ENCODE measurements at places on chromosomes 7 and 10.

DNA sequence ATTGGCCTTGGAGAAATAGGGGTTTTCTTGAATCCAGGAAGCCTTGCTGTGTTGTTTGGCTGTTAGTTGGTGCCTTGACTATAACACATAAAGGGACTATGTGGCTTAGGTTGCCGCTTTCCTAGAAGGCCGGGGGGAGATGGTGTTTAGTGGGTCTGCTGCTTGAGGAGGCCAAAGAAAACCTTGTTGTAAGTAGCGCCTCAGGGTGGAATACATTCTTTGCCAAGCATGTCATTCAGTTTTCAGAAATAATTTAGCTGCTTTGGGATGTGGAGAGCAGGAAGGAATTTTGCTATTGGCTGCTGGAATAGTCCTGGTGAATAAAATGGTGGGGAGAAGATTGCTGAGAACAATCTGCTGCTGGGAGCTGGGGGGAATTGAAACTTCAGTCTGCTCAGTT is 132.9 kb upstream of the WNT16 start:
- no peak for DNase-seq

DNA sequence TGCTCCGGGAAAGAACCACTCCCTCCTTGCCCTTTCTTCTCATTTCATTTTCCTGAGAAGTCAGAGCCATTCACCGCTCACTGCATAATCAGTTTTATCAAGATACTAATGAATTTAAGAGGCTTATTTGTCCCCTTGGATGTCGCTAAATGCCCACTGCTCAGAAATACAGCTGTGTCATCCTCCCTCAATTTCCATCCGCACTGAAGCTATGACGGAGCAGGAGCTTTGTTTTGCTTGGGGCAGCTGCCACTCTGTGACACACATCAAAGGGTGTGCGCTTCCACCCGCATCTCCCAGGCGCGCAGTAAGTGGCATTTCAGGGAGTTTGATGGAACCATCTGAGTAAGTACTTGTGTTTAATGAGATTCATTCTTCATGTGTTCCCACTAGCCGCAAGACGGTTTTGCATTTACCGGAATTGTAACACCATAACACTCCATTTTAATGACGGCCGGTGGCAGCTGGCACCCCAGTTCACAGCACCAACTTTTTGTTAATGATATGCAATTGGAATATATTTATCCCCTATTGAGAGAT is 103.8 kb upstream of the PARD3 start:
- DNase-seq = no peak

DNA sequence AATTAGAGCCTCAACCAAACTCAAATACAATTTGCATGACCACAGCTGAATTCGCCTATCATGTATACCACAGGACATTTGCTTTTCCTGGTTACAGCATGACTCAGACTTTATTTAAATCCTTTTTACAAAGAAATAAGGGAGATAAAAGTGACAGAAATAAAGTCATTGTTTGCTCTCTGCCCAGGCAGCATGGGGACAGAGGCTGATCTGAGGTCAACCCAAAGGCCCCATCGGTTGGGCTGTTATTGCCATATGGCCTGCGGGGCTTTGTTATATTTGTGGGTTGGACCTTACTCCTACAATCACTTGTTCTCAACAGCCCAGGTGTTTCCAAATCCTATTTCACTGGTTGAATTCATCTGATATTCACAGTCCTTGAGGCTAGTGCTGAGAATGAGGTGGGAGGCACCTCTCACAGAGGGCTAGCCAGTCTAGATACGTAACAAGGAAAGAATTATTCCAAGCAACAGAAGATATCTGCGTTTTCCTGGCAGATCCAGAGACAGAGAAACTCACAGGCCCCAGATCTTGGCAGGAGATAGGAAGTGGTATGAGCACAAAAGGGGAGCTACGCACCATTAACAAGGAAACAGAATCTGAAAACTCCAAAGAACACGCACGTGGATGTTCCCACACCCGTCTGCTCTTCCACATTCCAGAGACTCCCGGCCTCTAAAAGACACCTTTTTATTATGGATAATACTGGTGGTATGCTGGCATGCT is 117.3 kb downstream of the HIPK2 start:
- DNase-seq = no peak

GRCh38 chr7:134766779-134767519 is 12.5 kb upstream of the CALD1 start:
- DNase-seq = no peak

- no peak for DNase-seq
These were observed 12.6 kb upstream of the ICA1 start for GRCh38 chr7:8274589-8274988.

DNA sequence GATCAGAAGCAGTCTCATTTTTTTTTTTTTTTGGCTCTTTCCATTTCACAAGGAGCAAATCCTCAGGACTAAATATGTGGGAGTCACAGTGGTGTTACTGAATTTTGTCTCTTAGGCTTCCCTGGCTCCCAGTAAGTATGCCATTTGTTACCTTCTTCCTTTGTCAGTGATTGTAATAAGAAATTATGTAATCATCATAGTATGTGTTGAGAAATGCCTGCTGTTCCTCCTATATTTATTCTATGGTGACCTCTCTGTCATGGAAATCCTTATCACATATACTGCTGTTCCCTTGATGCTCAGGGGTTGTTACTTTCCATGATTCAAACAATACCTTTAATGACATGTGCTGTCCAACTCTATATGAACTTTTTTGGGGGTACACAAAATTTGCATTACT is 4.8 kb upstream of the OR9A4 start:
- DNase-seq = no peak

GRCh38 chr7:102912742-102913141 is at the start of gene LRRC17:
LRRC17 (plus strand) TSS chr7:102913000; CDS start chr7:102933914, 20,914 bp downstream.
- DNase-seq = no peak

DNA sequence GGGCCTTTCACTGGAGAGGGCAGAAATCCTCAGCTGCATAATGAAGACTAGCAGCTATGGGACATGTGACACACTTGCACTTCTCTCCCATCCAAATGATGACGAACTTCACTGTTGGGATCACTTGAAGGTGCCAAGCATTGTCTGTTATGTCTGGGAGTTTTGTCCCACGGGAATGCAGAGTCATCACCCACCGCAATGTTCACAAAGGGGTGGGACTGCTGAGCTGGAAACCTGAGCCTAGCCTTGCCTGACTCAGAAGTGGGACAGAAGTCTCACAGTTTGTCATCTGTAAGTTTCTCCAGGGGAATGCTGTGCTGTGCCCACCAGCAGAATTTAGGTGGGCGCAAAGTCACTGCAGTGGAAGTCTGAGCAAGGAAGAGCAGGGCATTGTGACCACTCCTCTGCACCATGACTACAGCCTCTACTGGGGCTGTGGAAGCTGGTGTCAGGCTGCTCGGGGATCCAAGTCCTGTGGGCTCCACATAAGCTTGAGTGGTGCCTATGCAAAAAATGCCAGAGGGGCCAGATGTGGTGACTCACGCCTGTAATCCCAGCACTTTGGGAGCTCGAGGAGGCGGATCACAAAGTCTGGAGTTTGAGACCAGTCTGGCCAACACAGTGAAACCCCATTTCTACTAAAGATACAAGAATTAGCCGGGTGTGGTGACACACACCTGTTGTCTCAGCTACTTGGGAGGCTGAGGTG is 472.0 kb upstream of the CNTNAP2 start:
- DNase-seq = no peak

DNA sequence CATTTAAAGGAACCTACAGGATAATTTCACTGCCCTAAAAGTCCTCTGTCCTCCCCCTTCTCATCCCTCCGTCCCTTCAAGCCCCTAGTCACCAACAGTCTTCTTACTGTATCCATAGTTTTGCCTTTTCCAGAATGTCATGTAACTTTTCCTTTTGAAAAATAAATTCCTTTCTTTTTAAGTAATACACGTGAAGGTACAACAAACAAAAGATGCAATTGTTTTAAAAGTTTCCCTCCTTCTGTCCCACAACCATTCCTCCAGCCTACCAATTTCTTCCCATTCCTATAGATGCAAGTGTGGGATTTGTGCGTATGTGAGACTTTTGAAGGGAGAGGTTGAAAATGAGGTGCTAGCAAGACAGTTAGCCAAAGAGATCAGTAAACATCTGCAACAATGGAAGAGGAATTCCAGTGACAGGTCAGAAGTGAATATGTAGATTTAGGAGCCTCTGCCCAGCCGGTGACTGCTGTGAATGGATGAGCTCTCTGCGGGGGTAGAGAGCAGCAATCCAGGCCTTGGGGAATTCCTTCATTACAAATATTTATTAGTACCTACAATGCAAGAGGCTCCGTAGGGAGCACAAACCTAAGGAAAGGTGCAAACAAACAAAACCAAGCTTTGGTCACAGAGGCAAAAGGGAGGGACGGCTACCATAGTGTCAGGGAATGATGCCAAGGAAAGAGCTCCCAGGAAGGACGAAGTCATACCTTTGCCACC is 243.6 kb downstream of the SKIDA1 start:
- DNase-seq = no peak

- no peak for DNase-seq
These were observed 134.0 kb downstream of the SEMA3E start for GRCh38 chr7:83514977-83515376.

DNA sequence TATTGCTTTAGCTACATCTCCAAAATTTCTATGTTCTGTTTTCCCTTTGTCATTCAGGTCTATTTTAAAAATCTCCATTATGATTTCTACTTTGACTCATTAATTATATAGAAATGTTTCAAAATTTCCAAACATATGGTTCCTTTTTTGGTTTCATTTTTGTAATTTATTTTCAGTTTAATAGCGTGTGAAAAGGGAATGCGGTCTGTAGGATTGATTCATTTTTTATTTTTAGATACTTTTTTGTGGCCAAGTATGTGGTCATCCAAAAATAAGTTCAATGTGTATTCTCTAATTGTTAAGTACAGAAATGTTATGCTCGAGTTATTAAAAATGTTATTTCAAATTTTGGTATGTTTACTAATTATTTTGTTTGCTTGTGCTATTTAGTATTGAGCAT is 72.5 kb upstream of the ANKRD1 start:
- no peak for DNase-seq

DNA sequence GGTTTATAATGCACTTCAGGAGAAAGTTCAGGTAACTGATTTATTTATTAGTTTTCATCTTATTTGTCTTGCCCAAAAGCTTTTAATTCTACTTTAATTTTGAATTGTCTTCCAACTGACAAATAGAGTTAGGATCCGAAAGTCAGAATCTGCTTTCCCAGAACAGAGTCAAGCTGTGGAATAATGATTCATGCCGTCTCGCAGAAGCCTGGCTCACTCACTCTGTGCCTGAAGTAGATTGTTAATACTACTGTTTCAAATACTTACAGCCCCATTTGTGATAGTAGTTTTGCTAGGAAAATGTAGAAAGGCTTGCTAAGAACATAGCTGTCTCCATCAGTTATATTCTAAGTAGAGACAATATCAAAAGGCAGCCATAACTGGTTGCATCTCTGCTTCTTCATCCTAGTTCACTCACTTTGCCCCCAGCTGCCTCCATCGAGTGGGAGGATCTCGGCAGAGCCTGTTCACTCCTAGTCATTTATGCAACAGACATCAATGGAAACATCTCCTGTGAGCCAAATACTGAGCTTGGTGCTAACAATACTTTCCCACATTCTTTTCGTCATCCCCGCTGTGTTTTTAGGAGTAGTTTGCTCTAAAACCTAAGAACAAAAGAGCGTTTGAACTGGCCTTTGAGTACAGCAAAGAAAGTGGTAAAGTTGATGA is 28.0 kb downstream of the ABRAXAS2 start:
- DNase-seq = no peak

DNA sequence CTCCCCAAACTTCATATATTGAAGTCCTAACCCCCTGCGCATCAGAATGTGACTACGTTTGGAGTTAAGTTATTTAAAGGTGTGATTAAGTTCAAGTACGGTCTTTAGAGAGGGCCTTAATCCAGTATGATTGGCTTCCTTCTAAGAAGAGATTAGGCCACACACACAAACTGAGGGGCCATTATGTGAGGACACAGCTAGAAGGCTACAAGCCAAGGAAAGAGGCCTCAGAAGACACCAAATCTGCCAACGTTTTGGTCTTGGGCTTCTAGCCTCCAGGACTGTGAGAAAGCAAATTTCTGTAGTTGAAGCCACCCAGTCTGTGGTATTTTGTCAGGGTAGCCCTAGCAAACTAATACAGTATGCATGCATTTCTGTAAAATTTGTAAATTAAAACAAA is 41.7 kb downstream of the REEP3 start:
- DNase-seq = no peak

GRCh38 chr10:62327885-62328284 is 46.3 kb upstream of the ZNF365 start:
- DNase-seq = no peak

DNA sequence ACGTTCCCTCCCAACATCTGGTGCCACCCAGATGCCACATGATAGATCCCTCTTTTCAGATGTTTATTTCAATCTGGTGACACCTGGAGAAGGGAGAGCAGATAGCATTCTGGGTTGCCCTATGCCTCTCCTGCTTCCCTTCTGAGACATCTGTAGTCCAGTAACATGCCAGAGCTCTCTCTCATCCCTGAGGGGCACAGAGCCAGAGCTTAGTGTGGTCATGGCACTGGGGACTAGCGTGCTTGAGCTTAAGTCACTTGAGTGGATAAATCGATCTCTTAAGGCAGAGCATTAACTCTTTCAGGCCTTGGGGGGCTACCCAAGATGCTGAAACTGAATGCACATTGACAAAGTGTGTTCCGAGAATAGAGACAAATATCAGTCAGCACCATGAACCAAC is 47.9 kb downstream of the WNT2 start:
- no peak for DNase-seq

DNA sequence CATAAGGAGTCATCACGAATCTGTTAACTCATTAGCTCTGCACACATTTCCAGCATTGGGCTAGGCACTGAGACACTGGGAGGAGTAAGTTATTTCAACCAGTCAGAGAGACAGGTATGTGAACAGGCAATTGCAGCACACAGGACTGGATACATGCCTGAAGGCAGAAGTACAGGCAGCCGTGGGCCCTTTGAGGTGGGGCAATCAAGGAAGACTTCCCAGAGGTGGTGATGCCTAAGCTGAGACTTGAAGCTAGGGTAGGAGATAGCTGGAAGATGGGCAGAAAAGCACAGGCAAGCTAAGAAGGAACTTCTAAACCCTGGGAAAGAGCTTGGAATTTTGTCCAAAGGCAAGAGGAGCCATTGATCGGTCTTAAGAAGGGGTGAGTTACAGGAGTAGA is 249.7 kb downstream of the EMX2 start:
- DNase-seq = no peak

DNA sequence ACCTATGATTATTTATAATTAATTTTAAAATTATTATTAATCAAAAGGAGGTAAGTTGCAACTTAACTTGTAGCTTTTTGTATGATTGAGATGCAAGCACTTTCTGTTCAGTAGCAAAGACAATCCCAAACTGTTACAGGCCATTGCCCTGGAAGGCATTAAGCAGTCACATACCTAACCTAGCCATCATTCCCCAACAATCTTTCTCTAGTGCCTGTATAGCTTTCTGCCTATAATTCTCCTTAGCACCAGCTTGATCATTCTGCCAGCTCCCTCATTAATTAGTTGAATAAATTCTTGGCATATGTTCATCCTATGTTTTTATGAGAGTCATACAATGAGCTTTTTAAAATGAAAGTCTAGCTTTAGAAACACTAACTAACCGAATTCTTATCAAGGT is 178.9 kb upstream of the TMEM106B start:
- no peak for DNase-seq

DNA sequence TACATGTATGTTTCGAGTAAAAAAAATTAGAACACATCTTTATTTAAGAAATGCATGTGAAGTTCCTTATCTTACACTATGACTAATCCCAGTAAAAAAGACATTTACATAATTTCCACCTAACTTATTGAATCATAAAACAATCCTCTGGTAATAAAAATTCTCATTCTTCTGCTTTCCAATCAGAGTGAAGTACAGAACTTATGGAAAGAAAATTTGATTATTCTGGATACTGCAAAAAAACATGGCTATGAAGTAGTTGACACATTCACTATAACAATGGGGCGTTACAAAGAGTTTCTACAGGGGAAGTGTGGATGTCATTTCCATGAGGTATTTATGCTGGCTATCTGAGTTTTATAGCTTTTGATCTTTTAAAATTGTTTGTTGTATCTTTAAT is 57.7 kb upstream of the WNT16 start:
- DNase-seq = no peak
